ENCODE measurements at places on chromosomes 5 and 9.
A peak's percentile ranks its signal among the peaks of the same experiment; 100 is the strongest.

DNA sequence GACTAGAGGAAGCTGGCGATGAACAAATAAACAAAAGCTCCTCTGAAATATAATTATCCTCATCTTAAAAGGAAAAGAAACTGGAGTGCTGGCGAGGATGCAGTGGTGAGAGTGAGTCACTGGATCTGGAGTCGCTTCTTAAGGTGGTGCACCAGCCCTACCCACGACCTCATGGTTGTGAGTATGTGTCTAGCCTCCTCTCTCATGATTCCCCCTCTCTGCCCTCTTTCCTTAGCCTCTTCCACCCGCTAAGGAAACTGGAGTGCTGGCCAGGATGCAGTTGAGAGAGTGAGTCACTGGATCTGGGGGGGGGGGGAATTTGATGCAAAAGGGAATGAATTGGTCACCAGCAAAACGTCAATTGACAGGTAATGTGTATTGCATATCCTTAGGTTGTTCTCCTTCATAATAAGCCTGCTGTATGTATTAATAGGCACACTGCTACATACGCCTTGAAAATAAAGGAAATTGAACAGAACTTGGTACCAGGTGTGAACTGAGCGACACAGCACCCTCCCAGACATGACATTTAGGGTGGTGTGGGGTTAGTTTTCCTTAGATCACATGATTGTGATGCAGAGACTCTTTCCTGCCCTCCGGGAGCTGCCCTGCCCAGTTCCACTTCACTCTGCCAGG is 36.3 kb upstream of the EBF1 start:
- DNase-seq = no peak

DNA sequence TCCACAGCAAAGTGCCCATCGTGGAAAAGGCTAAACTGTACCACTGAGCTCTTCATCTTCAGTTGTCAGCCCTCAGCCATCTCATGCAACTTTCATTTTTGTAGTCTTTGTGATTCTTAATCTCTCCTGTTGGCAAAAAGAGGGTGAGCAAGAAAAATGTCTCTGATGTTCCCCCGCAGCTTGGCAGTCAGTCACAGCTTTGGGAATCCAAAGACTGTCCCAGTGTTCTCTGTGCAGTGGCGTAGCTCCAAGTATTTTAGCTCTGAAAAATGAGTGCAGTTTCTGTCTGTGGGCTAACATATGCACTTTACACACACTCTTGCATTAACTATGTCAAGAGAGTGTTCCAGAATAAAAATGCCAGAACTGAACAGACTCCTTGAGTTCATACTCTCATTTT is 372.2 kb downstream of the TMEM232 start:
- DNase-seq = no peak

DNA sequence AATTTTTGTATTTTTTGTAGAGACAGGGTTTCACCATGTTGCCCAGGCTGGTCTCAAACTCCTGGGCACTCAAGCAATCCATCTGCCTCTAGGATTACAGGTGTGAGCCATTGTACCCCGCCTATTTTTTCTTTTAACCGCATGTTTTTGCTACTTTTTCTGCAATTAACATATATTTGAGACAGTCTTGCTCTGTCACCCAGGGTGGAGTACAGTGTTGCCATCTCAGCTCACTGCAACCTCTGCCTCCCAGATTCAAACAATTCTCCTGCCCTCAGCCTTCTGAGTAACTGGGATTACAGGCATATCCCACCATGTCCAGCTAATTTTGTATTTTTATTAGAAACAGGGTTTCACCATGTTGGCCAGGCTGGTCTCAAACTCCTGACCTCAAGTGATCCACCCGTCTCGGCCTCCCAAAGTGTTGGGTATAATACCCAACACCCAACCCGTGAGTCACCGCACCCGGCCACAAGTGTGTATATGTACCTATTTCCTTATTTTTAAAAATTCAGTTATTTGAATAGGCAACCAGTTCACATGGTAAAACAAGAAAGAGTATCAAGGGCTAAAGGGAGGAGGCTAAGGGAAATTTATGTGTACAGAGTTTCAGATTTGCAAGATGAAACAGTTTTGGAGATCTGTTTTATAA is 13.3 kb downstream of the PHAX start:
- no peak for DNase-seq

DNA sequence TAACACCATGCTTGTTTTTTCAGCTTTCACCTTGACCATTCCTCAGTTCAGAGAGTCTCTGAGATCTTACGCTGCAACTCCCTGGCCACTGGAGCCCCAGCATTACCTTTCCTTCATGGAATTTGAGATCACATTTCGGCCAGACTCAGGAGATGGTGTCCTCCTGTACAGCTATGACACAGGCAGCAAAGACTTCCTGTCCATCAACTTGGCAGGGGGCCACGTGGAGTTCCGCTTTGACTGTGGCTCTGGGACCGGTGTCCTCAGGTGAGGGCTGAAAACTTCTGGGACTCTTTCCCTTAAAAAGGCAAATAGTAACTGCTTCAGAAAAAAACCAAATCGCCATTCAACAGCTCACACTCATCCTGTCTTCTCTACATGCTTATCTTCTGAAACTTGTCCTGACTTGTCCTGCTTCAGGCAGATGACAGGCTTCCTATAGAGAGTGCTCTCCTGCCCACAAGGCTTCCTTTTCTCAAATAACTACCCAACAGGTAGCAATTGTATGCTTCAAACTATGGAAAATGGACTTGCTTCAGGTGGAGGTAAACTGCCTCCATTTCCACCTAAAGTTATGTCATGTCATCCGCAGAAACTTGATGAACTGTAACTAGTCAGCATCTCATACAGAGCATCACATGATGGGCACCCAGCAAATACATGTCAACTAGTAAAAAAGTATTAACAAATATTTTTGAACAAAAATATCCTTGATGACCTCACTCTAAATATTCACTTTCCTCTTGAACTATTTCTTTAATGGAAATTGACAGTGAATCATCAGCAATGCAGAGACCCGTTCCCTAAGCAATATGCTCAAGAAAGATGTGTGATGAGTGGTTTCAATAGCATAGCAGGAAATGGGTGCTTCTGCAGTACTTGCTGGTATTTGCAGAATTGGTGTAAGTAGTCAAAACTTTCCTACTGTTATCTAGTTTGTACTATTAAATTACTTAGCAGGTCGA is 129.2 kb downstream of the LIFR start:
- no peak for DNase-seq

- no peak for DNase-seq
These were observed 22.0 kb downstream of the PDCD1LG2 start for GRCh38 chr9:5532306-5532705.

DNA sequence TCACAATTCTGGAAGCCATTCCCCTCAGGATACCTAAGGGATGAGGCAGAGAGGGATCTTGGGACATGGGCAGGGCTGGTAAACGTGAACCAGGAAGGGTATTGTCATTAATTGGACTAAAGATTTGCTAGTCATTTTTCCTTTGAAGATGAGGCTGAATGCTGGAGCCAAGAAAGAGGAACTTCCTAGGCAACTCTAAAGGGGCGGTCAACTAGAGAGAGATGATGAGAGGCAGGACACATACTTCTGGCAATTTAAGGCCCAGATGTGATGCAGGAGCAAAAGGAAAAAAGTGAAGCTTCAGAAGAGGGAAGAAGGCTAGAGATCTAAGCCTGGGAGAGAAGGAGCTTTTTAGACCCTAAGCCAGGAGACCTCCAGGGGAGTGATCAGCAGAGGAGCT is 5.6 kb downstream of the GBA2 start:
- no peak for DNase-seq

DNA sequence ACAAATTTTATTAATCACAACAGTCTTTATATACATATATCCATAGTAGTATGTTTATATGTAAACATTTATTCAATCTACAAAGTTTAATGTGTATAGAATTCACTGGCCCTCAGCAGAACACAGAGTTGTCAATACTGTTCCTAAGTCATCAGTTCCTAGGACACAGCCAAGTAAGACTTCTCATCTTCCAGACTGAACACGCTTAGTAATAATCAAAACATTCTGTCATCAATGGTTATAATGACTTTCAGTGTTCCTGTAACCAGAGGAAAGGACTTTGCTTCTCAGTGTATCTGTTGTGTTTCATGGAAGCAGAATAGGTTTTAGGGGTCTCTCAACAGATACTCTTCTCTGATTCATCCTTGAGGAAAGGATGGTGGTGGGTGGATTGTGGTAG is 82.2 kb downstream of the SMIM23 start:
- DNase-seq = no peak

DNA sequence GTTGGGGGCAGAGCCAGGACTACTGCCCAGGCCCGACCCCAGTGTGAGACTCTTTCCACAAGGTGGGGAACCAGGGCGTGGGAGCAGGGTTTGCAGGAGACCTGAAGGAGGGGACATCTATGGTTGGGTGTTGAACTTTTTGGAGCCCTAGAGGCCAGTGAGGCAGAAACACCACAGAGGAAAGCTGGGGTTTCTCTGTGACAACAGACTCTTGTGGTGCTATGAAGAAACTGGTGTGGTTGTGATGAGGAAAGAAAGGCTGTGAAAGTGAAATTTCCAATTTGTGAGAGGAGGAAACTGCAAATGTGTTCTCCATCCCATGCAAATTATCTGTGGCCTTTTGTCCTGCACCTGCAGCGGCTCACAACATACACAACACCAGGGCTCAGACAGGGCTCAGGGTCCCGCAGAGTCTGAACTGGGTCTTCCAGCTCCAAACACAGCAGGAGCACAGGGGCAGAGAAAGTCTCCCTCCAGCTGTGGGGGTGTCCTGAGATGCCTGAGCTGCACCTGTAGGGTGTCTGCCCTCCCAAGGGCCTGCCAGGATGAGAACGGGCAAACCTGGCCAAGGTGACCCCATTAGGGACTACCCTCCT is 51.4 kb upstream of the GRHPR start:
- no peak for DNase-seq

DNA sequence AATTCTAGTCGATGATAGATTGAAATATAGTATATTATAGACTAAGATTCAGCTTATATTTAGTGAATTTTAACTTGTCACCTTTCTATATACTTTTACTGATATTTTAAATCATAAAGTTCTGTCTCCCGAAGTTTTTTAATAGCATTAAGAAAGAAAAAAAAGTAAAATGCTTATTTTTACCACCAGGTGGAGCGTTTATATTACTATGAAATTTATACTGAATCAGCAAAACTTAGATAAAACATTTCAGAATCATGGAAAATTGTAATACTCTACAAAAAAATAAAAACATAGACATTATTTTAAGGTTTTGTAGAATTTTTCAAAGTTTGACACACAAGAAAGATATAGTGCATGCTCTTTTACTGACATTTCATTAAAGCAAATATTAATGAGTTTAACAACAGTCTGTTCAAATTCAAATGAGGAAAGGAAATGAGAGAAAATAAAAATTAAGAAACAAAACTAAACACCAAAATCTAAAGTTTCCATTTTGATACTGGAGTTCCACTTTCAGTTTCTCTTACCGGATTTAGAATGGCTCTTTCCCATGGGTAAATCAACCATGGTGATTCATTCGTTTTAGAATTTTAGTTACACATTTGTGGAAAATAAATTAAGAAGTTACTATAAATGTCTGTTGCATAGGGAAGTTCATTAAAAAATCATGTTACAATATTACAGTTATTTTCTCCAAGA is 1035.3 kb downstream of the CDH12 start:
- DNase-seq = peak; percentile 49

DNA sequence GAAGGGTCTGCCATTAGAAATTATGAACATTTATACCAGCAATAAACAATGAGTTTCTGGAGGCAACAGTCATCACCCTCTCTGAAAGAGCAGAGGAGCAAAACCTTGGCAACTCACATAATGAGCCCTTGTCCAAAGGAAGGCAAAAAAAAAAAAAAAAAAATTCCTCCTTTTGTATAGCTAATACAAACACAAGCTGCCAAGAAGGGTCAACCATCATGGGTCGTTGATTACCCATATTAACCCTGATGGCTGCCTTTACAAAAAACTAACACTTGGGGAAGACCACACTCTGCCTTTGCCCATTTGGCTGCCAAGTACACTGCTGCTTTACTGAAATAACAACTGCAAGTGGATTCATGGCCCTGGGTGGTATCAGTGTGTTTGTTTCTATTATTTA is 272.7 kb downstream of the ADAMTSL1 start:
- no peak for DNase-seq

DNA sequence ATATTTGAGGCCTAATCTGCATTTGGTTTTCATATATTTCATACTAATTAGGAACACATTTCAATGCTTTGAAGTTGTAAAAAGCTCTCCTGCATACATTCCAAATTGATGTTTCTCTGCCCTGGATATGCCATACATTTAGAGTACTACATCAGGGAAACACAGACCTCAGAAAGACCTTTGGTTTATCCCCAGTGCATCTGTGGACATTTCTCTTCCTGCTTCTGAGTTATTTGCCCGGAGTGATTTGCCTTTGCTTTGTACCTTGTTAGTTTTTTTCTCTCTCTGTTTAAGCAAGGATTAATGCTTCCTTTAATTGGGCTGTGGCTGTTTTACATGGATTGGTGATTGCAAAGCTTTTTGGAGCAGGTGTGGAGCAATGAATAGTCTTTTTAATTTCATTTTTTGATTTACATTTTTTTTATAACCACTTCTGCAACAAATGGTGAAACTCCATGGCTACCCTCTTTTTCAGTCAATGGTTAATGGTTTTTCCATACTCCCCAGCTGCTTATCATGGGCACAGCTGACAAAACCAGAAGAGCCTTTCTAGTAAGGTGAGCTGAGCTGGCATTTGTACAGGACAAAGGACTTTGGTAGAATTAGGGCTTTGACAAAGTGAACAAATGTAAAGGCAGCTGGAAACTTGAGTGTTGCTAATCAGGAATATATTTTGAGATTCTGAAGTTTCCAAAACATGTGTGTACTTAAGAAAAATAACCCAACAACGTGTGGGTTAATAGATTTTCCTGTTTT is 54.2 kb downstream of the ZSWIM6 start:
- DNase-seq = no peak

GRCh38 chr5:151002681-151003502 is 17.5 kb upstream of the GPX3 start:
- DNase-seq = no peak

- DNase-seq = no peak
These were observed 118.4 kb upstream of the MAP3K1 start for GRCh38 chr5:56696900-56697299.

DNA sequence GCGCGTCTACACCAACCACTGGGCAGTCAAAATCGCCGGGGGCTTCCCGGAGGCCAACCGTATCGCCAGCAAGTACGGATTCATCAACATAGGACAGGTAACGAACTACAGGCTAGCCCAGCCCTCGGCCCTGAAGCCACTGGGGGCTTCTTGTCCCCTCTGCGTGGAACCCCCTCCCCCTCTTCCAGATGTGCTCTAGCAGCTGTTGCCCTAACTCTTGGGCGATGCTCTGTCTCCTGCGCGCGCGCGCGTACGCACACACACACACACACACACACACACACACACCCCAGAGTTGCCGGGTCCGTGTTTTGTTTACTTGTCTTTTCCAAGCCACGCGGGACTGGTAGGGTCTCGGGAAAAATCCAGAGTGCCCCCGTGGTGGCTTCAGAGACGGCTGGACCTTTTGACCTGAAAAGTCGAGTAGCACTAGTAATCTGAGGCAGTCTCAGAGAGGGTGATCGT is 836 bp downstream of the PCSK5 start:
- no peak for DNase-seq

GRCh38 chr5:143931476-143931875 is 119.5 kb downstream of the HMHB1 start:
- DNase-seq = peak; percentile 6

GRCh38 chr9:71758785-71759184 is 9.5 kb downstream of the CEMIP2 start:
- DNase-seq = no peak

- peak; percentile 22 for DNase-seq
These were observed 3.3 kb downstream of the ASTN2 start for GRCh38 chr9:117411547-117411946.
